ENCODE measurements at places on chromosomes 1 and 21. TPM values are rescaled to one million over a fixed set of nuclear protein-coding genes. Genes with fewer than 3 reads are reported as not detected.

GRCh38 chr1:79082233-79082632 is 75.7 kb upstream of the ADGRL4 start:
- no peak overlapping the region for H3K27ac ChIP-seq
- H3K4me1 ChIP-seq, result no peaks in the 10 kb centered on the region
- no peaks in the 10 kb centered on the region for H3K27me3 ChIP-seq
- H3K36me3 ChIP-seq, result no peaks in the 10 kb centered on the region

DNA sequence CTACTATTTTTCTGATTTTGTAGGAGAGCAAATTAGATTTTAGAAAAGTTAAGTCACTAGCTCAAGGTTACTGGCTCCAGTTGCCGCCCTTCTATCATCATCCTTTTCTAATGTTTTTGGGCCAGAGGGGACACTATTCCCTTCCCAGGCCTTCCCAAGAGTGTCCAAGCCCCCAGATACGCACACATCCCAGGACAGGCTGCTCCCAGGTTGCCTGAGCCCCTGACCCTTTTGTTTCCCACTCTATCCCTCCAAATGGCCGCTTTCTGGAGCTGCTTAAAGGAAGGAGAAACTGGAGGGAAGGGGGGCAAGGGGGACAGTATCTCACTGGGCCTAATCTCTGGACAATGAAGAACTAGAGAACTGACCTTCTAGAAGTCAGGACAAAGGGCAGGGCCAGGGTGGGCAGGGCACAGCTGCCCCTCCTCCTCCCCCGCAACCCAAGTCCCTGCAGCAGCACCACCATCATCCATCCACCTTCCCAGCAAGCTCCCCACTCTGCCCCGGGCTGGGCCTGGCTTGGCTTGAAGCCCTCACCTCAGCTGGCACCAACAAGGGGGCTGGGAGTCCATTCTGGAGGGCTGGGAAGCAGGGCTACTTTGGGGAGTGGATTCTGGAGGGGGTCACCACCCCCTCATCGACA is 1.1 kb upstream of the MAP7D1 start:
- no peaks in the 10 kb centered on the region for H3K27me3 ChIP-seq
- H3K4me3 ChIP-seq, result peak overlapping the region; percentile 77
- no peaks in the 10 kb centered on the region for H3K36me3 ChIP-seq
- peaks cover 71% of the 10 kb centered on the region for H3K4me1 ChIP-seq
- H3K27ac ChIP-seq, result peak overlapping the region; percentile 95

DNA sequence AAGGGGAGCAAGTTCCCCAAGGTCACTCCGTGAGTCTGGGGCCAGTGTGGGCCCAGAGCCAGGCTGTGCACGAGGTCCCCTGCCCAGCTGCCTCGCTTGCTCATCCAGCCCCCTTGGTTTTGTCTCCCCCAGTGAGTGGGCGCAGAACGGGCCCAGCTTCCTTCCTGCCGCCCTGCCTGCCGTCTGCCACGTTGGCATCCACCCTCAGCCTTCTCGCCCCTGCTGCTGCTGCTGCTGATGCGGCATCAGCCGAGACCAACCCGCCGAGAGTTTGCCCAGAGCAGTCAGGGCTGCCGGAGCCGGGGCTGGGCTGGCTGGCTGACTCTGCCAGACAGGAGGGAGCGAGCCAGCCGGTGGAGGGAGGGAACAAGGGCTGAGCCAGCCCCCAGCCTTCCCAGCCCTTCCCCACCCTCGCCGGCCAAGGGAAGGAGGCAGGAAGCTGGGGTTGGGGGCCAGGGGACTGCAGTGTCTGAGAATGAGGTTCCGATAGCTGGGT is 31.4 kb upstream of the WASF2 start:
- no peaks in the 10 kb centered on the region for H3K36me3 ChIP-seq
- H3K27me3 ChIP-seq, result no peaks in the 10 kb centered on the region
- DNase-seq, result no peak
- H3K4me1 ChIP-seq, result peaks cover 89% of the 10 kb centered on the region
- H3K27ac ChIP-seq, result peak overlapping the region; percentile 87

- no peaks in the 10 kb centered on the region for H3K36me3 ChIP-seq
- H3K27me3 ChIP-seq, result no peaks in the 10 kb centered on the region
- no peak for DNase-seq
Measured at GRCh38 chr1:219076326-219076937, 97.2 kb upstream of the LYPLAL1 start.

DNA sequence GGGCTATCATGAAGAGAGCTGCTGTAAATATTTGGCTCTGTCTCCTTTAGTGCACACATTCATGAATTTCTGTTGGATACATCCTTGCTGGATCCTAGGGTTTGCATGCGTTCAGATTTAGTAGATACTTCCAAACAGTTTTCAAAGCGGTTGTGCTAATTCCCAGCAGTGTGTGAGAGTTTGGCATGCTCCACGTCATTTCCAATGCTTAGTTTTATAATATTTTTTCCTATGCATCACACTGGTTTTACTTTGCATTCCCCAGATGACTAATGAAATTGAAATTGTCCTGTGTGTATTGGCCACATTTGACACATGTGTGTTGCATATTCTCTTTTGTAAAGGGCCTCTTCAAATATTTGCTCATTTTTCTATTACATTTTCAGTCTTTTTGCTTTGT is 18.5 kb upstream of the AADACL3 start:
- no peak overlapping the region for H3K4me3 ChIP-seq
- H3K27me3 ChIP-seq, result no peaks in the 10 kb centered on the region
- H3K27ac ChIP-seq, result no peak overlapping the region
- H3K36me3 ChIP-seq, result no peaks in the 10 kb centered on the region
- no peaks in the 10 kb centered on the region for H3K4me1 ChIP-seq
- DNase-seq, result no peak

DNA sequence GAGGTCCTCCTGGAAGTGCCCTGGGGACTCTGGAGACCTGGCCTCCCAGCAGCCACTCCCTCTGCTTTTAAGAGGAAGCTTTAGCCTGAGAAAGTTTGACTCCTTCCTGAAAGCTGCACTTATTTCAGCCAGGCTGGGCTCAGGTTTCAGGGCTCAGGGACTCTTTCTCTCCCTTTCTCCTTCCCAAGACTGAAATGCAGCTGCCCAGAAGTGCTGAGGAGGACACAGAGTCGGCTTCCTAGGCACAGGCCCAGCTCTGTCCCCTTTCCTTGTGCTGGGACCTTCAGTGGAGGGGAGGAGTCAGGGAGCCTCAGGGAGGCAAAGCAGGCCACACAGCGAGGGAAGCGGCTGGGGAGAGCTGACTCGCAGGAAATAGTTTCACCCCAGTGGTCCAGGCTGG is 137.3 kb downstream of the NAV1 start:
- no peaks in the 10 kb centered on the region for H3K36me3 ChIP-seq
- no peaks in the 10 kb centered on the region for H3K27me3 ChIP-seq
- H3K4me1 ChIP-seq, result peaks cover 20% of the 10 kb centered on the region
- DNase-seq, result no peak
- no peak overlapping the region for H3K4me3 ChIP-seq
- peak overlapping the region; percentile 32 for H3K27ac ChIP-seq

Gene HES3
- total RNA-seq, result not detected

Gene HTR1D
- not detected for total RNA-seq

- H3K27me3 ChIP-seq, result peaks cover 38% of the 10 kb centered on the region
- DNase-seq, result no peak
- no peak overlapping the region for H3K27ac ChIP-seq
- H3K4me3 ChIP-seq, result no peak overlapping the region
- peaks cover 22% of the 10 kb centered on the region for H3K4me1 ChIP-seq
- H3K36me3 ChIP-seq, result no peaks in the 10 kb centered on the region
Measured at GRCh38 chr1:184039126-184039525, 1.6 kb upstream of the COLGALT2 start.

Gene CTSS
- total RNA-seq, result 16.0 TPM
